Mesothelial cell of epicardium (in vitro differentiated cells): ENCODE measurements at places on chromosomes 3 and 15.

- DNase-seq: no peak
Measured at GRCh38 chr3:110865934-110866333, 205.7 kb upstream of the NECTIN3 start.

DNA sequence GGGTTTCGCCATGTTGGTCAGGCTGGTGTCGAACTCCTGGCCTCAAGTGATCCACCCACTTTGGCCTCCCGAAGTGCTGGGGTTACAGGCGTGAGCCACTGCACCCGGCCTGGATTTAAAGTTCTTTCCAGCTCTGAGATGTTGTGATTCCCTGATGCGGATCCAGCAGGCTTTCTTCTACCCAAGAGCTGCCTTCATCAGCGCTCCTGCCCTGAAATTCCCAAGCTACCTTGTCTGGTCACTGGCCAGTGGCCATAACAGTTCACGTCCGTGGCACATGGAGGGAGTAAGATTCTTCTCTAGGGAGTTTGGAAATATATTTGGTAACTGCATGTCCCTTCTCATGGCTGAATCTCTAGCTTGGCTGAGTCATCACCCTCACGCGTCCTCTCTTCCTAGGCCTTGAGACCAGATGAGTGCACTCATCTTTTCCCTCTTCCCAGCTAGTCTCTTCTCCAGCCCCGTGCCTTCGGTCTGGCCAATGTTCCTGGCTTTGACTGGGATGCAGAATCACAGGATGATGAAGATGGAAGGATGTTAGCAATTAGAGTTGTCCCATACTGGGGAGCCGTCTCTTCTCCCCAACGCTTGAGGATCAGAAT, 29.8 kb upstream of the APOD start:
- no peak for DNase-seq

DNA sequence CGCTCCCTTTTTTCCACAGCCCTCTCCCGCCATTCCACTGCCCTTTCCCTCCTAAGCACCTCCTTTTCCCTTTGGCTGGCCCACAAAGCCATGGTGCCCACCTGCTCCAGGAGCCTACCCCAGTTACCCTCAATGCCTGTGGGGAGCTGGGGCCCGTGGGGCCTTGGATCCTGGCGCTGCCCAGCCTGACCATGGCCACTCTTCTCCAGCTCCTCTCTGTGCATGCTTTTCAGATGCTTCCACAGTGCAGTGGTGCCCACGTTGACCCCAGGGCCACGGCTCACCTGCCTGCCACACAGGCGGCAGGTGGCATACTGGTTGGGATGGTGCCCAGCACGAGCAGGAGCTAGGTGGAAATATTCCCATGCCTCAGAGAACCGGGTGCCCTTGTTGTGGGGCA, 1.5 kb downstream of the ZBED2 start:
- no peak for DNase-seq

DNA sequence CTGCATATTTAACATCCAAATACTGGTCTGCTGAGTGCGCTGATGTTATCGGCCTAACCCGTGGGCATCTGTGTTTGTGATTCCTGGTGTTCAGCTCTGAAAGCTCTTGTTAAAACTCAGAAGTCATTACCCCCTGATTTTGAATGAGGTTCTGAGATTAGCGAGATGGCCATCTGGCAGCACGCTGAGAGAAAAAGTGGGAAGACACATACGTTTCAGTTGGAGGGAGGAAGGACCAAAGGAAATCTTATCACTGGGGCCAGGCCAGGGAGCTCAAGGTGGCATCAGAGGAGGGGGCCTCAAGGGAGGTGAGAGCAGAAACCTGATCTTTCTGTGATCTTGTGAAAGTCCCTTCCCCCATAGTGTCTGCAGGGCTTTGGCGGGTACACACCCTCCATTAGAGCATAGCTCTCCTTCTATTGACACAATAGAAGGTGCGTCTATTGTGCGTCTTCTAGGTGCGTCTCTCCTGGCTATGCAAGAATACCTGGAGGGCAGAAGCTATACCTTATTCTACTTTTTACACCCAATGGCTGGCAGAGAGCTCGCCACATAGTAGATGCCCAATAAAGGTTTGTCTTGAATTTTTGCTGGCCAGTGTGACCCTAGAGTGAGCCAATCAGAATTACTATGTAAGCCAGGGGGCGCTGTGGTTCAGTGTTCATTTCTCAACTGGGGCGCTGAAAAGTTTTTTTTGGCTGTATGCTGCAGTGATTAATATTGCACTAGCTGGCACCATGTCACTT, 182.4 kb downstream of the SHQ1 start:
- no peak for DNase-seq

GRCh38 chr15:38084289-38084688, 149.8 kb downstream of the TMCO5A start:
- no peak for DNase-seq

- no peak for DNase-seq
Measured at GRCh38 chr3:169602482-169602881, 61.0 kb downstream of the MECOM start.

GRCh38 chr15:42876224-42876623, 44.4 kb downstream of the TTBK2 start:
- DNase-seq: no peak

DNA sequence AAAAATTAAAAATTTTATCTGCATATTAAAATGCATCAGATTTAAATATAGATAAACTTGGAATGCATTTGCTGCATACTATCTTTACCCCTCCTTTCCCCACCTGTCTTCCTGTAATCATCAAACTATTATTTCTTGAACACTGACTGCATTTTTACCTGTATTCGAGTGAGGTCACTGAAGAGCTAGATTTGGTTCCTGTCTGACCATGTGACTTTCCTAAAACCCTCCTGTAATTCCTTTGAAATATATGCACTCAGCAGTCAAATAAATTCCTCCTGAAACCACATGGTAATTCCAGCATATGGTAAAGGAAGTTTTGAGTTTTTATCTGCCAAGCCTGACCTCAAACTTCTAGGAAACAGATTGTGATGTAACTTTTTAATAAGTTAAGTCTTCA, 445.6 kb upstream of the FRG2C start:
- DNase-seq: no peak

GRCh38 chr3:55180161-55180560, 252.3 kb upstream of the LRTM1 start:
- DNase-seq: no peak

DNA sequence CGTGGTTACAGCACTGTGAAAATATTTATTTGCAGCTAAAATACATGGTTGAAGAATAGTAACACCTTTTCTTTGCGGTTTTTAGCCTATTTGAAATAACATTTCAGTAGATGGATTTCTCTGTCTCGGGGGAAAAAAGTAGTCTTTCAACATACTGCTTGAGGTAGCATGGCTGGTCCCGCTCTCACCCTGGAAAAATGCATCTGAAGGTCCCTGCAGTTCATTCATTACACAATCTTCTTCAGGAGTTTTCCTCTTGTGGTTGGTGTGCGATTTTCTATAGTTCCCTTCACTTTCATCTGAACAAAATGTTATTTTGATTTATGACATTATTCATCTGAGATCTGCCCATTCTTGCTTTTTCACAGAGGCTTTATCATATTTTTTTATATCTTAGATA, 75.9 kb downstream of the STRIT1 start:
- no peak for DNase-seq

- no peak for DNase-seq
Measured at GRCh38 chr3:33681667-33682066, 36.4 kb downstream of the CLASP2 start.

DNA sequence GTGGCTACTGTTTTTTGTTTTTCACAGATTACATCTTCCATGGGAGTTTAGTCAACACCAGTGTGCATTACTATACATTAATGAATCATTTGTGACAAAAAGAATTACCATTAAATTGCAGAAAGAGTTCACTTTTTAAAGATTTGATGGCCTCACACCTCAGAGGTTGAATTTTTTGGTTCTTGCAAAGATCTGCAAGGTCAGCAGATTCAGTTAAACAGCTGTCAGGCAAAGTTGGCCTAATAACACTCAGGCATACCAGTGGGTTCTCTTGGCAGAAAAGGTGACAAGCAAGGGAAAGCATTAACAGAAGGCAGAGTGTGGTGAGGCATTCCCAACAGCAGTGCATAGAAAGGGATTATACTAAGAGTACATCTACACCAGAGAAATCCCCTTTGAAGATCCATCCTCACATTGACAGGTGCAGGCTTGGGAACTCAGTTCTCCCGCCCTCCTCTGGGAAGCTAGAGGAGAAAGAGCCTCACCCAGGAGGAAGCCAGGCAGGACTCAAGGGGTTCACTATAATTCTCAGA, 24.3 kb upstream of the PTX3 start:
- DNase-seq: no peak

DNA sequence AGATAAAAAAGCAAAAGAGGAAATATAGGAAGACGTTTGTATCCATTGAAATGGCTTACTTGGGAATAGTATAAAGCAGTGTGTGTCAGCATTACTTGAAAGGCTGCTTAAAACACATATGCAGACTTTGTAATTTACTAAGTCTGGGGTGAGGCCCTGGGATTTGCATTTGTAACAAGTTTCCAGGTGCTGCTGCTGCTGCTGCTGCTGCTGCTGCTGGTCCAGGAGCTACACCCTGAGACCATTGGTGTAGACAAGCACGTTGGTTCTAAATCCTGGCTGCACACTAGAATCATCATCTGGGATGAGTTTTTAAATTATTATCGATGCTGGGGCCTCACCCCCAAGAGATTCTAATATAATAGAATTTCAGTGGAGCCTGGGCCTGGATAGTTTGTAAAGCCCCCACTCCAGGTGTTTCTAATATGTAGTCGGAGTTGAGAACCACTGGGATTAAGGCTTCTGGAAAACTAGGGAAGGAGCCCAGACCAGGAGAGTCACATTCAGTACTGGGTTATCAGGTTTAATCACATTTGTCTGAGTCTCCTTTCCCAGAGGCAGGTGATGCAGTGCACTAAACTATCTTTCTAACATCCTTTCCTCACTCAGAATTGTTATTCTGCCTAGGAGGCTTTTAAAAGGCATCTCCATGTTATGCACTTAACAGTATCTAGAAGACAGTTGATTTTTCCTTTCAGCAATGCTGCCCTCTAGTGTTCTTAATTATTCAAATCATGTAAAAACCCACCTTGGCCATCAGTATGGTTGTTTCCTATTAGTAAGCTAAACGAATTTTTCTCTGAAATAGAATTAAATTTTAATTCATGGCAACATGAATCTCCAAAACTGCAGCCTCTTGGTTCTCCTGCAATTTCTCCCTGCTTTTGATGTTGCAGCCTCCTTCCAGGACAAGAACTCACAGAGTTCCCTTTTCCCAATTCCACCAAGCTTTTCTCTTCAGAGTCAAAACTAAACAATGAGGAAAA, 45.4 kb downstream of the SSR3 start:
- no peak for DNase-seq

GRCh38 chr3:23590424-23591273, 215.1 kb upstream of the UBE2E1 start:
- no peak for DNase-seq

- DNase-seq: no peak
Measured at GRCh38 chr3:60017631-60018030, 967.8 kb upstream of the CFAP20DC start.

DNA sequence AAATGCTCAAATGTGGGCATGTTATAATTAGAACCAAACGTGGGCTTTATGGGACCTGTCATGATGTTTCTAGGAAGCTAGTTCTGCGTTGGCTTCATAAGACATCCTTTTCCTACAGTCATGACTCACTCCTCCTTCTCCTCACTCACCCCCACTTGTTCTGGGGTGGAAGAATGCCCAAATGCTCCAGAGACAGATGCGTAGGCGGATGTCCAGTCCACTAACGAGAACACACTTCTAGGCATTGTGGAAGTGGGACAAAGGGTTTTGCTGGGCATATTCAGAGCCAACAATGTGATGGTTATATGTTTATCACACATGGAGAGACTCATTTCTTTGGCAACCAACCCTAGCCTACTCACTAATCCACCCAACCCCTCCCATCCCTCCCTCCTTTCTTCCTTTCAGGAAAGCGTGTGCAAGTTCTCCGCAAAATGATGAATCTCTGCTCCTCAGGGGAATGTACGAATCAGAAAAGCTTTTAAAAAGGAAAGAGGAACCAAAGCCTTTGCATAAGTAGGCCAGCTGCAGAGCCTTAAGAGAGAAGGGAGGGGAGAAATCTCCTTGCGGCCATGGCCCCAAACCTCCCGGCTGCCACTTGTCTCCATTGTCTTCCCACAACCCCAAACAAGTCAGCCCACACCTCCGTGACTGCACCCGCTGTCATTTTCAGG, 123.0 kb upstream of the SPRED1 start:
- no peak for DNase-seq

- no peak for DNase-seq
Measured at GRCh38 chr3:12959838-12960378, 113.3 kb downstream of the IQSEC1 start.

- no peak for DNase-seq
Measured at GRCh38 chr15:68972201-68973065, 42.1 kb upstream of the NOX5 start.

- peak; percentile 84 for DNase-seq
Measured at GRCh38 chr15:66765478-66766281, 63.6 kb downstream of the SMAD6 start.

GRCh38 chr3:14700891-14701290, 25.9 kb downstream of the C3orf20 start:
- DNase-seq: no peak

DNA sequence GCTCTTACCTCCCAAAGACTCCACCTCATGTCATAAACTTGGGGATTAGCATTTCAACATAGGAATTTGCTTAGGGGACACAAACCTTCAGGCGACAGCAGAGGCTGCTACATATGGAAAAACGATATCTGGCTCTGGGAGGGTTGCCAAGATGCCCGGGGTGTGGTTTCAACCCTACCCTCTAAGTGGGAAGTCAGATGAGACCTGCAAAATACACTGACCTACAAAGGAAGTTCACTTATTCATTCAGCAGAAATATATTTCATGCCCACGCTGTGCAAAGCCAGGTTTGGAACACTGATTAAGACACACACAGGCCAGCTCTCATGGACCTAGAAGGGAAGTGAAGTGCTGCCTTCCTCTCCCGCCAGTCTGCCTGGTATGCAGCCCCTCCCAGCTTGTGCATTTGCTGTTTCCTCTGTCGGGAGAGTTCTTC, 239.3 kb downstream of the FEZF2 start:
- DNase-seq: no peak

GRCh38 chr3:124201786-124202185, 209.9 kb upstream of the ROPN1 start:
- no peak for DNase-seq

DNA sequence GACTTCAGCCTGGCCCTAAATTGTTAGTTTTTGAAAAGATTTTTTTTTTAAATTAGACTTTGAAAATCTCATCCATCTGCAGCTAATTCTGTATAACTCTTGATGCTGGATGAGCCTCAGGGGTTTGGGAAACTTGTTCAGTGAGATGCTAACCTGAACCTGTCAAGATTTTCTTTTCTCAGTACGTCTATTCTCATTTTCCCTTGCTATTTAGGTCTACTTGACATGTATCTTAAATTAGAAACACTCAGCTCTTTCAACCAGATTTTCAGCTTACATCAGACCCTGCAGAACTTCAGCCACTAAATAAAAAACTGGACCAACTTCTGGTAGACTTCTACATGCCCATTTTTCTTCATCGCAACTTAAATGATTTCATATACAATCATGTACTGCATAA, 61.4 kb downstream of the MFSD1 start:
- DNase-seq: no peak

DNA sequence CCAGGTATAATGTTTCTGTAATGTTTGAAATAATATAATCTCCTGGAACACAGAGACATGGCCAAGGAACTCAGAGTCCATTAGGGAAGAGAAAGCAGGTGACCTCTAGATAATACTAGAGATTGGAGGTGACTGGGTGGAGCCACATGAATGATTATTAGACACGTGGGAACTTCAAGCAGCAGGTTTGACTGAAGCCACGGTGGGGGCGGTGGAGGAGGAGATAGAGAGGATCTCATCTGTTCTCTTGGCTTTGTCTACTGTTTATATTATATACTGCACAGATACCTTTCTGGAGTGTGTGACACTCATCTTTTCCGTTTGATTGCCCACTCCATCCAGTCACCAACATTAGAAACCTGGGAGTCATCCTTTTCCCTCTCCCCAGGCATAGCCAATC, 33.7 kb downstream of the KIF7 start:
- DNase-seq: no peak
